ENCODE measurements at places on chromosomes 13 and 19.

DNA sequence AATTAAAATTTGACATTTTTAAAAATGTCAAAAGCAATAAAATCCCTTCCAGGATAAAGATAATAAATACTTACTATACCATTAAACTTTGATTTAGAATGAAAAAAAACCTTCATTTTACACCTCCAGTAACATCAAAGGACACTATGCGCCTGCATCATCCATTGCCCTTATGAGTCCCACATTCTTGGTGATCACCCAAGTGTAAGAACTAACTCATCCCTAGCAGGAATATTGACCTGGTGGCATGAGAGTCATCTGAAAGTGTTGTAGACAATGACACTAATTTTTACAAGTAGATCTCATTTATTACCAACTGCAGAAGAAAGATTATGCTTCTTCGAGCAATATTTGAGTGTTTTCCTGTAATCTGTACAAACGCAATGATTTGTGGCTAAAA lies 1128.9 kb downstream of the EFNB2 start:
- DNase-seq = no peak

DNA sequence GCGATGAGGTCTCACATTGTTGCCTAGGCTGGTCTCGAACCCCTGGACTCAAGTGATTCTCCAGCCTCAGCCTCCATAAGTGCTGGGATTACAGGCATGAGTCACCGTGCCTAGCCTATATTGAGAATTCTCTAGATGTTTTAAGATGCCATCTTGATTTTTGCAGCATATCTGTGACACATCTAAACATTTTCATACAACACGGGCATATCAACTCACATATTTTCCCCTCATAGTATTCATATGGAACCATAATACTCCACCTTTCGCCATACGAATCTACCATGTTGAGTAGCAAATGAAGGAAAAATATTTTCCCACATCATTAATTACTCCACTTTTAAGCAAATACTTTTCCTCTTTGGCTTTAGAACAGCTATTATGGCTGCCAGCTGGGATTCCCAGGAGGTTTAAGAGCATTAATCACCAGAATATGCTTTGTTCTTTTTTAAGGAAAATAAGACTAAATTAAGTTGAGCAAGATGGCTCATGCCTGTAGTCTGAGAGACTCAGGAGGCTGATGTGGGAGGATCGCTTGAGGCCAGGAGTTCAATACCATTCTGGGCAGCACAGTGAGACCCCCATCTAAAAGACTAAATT lies 56.9 kb upstream of the GTF2F2 start:
- DNase-seq = no peak

DNA sequence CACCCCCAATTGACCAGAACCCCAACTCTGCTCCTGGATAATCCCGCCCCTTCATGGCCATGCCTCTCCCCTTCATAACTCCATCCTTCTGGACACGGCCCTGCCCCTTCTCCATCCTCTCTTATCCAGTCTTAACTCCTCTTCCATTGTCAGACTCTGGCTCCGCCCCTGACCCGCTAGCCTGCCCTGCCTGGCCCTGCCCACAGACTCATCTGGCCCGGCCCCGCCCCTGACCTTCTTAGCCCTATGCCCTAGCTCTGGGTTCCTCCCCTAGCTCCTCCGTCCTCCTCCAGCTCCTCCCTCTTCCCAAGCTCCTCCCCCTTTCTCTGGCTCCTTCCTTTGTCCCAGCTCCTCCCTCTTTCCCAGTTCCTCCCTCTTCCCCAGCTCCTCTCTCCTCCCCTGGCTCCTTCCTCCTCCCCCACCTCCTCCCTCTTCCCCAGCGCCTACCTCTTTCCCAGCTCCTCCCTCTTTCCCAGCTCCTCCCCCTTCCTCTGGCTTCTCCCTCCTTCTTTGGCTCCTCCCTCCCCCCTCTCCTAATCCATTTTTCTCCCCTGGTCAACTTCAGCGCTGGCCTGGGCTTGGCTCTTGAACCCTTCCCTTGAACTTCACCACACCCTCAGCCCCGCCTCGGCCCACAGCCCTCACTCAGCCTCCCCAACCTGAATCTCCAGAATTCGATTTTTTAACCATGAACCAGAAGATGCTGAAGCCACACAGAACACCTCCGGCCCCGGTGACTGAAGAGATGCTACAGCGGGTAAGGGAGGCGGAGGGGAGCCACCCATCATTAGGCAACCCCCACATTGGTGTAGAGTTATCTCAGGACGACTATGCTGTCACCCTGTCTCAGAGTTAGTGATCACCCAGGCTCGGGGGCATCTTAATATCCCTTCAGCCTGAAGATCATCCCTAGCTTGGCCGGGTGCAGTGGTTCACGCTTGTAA lies 9.2 kb upstream of the ZNF358 start:
- no peak for DNase-seq

DNA sequence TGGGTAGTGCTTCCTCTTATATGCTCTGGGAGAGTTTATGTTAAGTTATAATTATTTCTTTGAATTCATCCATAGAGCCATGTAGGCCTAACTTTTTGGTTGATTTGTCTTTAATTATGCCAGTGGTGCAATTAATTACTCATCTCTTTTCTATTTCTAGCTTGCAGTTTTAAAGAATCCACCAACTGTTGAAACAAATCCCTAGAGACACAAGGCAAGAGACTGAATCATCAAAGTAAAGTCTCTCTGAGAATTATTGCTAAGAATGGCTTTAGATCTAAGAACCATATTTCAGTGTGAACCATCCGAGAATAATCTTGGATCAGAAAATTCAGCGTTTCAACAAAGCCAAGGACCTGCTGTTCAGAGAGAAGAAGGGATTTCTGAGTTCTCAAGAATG lies 5.9 kb upstream of the ZNF551 start:
- DNase-seq = no peak

DNA sequence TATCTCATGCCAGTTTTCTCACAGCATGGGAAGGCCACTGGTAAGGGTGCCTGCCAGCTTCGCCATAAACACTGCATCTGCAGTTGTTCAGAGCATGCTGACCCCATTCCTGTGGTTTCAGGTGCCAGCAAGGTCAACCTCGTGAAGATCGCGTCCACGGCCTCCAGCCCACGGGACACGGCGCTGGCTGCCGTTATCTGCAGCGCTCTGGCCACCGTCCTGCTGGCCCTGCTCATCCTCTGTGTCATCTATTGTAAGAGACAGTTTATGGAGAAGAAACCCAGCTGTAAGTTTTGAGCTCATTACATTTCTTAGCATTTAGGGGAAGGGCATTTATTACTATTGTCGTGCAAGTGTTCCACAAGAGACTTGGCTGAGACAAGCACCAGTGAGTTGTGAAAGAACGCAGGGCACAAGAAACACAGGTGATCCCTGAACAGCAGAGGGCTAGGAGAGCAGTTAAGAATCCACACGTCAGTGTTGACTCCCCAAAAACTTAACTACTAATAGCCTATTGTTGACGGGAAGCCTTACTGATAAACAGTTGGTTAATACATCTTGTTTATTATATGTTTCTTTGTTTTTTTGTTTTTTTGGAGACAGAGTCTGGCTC lies 88.8 kb downstream of the TNFRSF19 start:
- DNase-seq = no peak

DNA sequence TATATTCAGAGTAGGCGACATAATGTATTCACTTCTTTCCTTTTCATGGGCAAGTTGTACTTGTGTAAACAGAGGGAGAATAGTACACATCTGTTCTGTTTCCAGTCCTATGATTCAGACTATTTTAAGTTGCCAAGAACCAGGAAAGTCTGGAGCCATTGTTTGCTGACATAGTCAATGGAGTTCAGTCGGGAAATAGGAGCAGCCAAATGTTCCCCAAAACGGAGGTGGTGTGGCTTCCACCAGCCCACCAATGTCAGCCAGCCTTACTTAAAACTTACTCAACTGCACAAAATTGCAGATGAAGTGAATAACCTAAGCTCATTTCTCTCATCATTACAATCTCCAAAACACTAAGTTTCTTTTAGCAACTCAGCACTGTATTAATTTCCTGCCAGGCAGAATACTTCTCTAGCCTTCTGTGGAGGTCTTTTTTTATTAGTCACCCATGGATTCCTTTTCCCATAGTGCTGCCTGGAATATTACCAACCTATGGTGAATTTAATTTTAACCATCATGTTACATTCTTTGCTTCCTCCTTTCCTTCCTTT lies 22.3 kb upstream of the CSNK1A1L start:
- no peak for DNase-seq

- no peak for DNase-seq
These were observed 126.5 kb downstream of the NALCN start for GRCh38 chr13:101289764-101290163.

DNA sequence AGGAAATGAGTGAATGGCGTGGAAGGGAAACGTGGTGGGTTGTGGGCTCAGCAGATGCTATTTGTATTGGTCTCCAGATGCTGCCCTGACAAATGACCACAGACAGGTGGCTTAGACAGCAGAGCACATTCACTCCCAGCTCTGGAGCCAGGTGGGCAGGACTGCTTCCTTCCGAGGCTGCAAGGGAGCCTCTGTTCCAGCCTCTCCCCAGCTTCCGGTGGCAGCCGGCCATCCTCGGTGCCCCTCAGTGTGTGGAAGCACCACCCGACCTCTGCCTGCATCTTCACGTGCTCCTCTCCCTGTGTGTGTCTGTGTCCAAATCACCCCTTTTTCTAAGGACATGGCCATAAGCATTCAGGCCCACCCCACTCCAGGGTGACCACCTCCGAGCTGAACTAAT lies 105.1 kb downstream of the SOX1 start:
- DNase-seq = no peak

DNA sequence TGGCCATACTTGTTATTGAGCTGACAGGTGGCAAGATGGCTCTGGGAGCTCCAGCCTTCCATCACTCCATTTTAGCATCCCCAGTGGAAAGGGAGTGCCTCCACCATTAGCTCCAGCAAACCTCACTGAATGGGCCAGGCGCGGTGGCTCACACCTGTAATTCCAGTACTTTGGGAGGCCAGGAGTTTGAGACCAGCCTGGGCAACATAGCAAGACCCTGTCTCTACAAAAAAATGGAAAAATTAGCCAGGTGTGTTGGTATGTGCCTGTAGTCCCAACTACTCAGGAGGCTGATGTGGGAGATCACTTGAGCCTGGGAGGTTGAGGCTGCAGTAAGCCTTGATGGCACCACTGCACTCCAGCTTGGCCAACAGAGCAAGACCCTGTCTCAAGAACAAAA lies 86.2 kb downstream of the MAP4K1 start:
- no peak for DNase-seq

DNA sequence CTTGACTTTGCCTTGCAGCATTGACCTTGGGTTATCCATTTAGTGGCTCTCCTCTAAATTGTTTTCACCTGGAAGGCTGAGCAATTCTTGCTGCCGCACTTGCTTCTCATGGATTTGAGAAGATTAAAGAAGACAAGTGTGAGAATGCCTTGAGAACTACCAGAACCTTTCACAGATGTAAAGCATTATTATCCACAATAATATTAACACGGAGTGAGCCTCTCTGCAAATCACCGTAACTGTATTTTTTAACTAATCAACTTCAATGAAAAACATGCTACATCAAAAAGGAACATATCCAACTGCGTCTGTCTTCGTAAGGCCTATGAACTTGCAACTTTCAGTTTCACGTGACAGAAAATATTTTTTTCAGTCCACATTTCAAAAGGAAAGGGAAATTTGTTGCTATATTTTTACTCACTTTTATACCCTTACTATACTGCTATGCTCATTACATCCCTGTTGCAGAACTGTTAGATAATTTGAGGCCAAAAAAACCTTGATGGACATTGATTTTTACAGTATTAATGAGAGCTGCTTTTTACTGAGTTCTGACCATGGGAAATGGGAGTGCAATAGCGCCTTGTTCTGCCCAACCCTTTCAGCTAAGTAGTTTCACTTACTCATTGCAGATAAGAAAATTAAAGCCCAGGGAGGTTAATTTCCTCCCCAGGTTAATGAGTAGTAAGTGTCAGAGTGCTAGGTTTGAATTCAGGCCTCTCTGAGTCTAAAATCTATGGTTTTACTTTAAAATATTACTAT lies 93.8 kb upstream of the RAP2A start:
- DNase-seq = no peak

DNA sequence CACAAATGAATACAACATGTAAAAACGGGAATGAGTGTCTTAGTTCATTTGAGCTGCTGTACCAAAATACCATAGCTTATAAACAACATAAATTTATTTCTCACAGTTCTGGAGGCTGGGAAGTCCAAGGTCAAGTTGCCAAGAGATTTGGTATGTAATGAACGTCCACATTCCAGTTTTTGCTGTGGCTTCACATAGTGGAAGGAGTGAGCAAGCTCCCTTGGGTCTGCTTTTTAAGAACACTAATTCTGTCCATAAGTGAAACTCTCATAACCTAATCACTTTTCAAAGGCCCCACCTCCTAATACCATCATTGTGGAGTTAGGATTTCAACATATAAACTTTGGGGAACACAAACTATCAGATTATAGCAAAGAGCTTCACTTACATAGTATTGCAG lies 1189.6 kb downstream of the PCDH9 start:
- no peak for DNase-seq

DNA sequence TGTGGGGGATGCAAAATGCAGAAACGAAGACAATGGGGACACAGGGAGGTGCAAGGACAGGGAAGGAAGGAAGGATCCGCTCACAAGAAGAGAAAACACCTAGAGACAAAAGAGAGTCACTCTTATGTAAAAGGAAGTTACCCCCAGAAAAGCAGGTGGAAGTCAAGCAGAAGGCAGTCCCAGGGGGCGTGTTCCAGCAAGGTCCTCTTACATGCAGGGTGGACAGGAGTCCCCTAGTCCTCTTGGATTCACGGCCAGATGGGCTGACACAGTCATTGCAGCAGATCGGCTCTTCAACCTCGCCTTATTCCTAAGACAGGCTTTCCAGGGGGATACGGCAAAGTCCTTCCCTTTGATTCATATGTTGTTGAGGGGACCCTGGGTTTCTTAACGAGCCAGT lies 83.9 kb upstream of the SPATA13 start:
- DNase-seq = peak; percentile 67

DNA sequence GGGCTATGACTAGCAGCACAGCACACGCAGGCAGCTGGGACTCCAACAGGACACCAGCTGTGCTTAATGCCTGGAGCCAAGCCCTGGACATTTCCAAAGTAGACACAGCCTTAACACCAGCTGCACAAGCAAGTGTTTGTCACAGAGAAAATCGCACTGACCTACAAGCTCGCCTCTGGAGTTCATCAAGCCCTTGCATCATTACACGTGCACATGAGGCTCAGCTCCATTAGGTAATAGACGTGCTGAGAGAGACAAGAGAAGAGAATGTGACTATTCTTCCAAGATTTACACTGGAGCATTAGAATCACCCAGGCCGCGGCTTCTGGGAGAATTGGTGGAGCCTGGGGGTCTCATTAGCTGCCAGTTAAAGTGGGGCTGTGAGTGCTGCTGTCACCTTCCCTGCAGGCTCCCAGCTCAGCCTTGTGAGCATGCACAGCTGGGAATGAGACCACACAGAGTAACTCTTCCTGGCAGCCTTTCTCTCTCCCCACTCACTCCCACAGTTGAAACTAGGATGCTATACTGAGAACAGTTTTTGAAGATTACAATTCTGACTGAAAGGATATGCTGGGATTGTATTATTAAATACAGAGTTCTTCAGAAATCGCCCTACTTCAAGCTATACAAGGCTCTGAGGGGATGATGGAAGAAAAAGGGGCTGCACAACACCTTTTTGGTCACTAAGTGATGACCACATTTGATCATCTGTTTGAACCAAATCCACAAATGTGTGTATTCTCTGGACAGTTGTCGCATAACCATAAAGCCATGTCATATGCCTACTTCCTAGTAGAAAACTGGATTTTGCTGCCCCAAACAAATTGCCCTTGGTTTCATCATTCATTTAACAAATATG lies 10.5 kb downstream of the STOML3 start:
- DNase-seq = no peak
